ENCODE measurements at places on chromosomes 5 and 9.

GRCh38 chr9:75088646-75089372, 495 bp downstream of the OSTF1 start:
- peak; percentile 51 for DNase-seq

DNA sequence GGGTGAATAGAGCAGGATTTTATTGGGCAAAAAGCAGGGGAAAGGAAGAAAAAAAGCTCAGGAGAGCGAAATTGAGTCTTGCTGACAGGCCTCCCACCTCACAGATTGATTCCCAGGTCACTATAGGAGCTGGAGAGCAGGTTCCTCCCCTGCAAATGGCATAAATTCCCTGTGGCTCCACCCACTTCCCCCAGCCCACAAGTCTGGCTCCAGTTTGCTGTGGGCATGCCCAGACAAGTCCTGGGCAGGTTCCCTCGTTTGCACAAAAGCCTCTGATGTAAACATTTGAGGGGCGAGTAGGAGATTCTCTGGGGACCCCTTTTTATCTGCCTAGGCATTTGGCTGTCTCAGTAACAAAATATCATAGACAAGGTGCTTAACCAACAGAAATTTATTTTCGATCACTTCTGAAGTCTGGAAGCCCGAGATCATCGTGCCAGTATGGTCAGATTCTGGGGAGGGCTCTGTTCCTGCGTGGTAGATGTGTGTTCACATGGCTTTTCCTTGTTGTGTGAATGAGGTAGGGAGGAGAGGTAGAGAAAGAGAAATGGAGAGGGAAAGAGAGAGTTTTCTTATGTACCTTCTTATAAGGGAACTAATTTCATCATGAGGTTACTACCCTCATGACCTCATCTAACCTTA, 614.5 kb downstream of the MAT2B start:
- peak; percentile 72 for DNase-seq

DNA sequence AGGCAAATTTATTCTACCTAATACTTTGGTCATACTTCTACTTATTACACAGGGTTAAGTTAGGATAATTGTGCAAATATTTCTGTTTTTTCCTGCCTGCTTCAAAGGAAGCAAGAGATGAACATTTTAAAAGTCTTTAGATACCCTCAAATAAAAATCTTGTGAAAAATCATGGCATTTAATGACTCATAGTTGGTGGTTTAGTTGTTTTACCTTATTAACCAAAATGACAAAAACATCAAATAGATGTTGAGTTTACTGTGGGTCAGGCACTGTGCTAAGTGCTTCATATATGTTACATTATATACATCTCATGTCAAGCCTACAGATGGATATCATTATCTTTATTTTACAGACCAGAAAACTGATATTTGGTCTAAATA, 54.4 kb downstream of the ZNF474 start:
- no peak for DNase-seq

DNA sequence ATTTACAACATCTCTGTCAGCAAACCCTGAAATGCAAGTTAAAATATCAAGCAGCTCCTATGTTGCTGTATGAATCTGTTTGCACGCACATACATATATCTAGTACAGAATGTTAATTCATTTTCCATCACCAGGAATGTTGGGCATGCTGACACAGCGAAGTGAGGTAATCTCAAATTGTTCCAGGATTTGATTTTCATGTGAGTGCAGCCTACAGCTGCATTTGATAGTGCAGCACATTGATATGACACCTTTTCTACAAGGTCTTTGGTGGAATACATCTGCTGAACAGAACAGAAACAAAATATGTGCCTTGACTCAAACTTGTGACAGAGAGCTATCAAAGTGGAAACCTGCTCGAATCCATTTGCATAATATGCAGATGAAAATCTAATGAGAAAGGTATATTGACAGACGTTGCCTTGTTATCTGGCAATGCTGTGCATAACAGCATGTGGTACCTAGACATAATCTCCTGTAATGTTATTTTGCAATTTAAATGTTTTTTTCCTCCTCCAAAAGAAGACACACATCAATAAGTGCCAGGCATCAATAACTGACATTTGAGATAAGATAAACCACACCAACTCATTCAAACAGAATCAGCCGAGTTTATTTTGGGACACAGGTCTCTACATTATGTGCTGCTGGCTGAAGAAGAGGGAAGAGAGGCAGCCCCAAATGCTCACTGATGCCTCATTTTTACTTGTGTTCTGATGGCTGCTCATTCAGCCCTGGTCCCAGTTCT, 512.2 kb downstream of the ZNF608 start:
- no peak for DNase-seq

DNA sequence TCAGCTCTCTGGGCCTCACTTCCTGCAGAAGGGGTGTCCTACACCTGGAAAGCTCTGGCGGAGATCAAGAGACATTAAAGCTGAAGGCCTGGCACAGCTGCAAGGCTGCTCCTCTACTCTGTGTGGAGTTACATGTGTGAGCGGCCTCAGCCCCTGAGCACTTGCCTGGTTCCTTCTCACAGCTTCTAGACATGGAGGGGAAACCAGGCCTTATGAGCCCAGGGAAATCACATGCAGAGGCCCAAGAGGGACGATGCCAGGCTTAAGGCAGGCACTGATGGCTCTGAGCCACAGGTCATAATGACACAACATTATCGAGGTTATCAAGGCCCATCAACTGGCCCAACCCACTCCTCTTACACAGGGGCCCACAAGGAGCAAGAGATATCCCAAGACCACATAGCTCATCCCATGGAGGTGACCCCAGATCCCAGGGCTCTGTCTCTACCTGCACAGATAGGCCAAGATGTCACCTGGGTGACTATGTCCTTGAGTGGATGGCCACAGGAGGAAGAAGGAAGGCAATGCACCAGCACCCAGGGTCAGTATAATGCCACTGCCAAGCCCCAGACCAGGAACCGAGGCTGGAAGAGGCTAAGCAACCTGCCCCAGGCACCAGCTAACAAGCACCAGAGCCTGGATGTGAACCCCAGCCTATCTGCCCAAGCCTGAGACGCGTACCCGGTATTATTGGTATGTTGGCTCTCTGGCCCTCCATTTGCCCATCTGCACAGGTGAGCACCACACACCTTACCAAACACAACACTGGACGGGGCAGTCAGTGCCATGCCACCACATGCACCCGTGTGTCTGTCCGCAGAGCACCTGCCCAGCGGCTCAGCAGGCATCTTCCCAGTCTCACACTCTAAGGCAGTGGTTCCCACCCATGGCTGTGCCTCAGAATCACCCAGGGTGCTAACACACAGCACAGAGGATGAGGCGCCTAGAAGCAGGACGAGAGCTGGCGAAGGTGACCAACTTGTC, 143.3 kb downstream of the GABBR2 start:
- no peak for DNase-seq

- DNase-seq: no peak
Measured at GRCh38 chr9:114909661-114910060, 20.7 kb downstream of the TNFSF8 start.

DNA sequence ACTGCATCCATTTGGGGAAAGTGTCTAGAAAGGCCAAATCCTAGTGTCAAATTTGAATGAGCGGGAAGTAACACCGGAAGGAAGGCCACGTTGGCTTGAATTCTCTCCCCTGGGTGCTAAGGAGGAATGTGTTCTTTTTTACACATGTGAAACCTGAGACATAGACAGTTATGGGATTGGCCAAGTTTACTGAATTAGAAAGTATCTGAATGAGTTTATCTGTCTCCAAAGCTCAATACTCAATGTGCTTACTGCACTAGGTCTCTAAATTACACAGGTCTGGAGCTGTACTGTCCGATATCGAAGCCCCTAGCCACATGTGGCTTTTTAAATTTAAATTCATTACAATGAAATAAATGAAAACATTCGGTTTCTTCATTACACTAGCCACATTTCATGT, 6.0 kb downstream of the DMRT1 start:
- no peak for DNase-seq

DNA sequence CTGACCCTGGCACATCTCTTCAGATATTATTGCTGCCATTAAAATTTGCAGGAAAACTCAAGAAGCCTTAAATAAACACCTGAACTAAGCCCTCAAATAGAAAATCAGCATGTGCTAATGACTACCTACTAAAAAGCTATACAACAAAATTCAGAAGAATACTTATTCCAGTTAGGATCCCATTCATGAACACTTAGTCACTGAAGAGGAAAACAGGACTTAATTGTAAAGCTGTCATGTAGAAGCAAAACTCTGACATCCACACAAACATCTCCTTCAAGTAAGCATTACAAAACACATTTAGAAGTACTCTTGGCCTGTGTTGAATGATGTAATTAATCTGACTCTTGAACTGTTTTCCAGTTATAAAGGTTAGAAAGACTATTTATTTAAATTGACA, 19.9 kb downstream of the ELL2 start:
- no peak for DNase-seq
